ENCODE measurements at places on chromosomes 5 and 9.

- DNase-seq, result peak; percentile 26
Measured at GRCh38 chr5:142063878-142064331, 44.7 kb upstream of the NDFIP1 start.

GRCh38 chr5:59436364-59437148 lies 457.0 kb downstream of the PDE4D start:
- DNase-seq, result no peak

- peak; percentile 74 for DNase-seq
Measured at GRCh38 chr5:132019857-132020555, 8.5 kb upstream of the ACSL6 start.

GRCh38 chr5:126920291-126920690 lies 110.1 kb downstream of the MARCHF3 start:
- DNase-seq, result no peak

DNA sequence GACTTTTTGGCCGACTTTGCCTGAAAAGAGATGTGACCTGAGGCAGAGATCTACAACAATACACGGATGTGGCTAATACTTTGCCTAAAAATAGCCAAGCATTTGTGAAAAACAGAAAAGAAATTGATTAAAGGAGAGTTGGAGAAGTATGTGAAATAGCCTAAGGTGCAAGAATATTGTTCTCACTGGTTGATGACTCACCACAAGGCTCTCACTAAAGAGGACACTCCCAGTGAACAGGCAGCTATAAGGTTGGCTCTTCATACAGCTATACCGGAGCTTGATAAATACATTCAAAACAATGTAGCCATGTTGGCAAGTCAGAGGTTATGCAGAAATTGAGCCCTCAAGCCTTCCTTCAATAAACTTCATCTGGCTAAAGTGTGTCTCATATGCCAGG lies 317.2 kb upstream of the GRAMD2B start:
- no peak for DNase-seq

DNA sequence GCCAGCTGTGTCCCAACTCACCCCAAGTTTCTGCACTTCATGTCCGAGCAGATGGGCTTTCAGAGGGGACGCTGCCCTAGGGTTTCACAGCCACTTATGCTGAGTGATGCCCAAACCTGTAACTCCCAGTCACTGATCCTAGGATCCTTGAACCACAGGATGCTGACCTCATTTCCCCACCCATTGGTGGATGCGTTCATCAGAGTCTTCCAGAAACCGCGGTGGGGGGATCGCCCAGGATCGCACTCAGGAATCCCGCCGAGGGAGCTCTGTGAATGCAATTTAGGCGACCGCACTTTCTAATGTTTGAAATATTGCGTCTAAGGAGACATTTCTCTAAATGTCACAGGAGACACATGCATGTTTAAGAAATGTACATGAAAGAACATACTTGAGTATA lies 212.3 kb upstream of the IRX4 start:
- DNase-seq, result no peak

GRCh38 chr5:167785106-167785505 lies 506.3 kb upstream of the WWC1 start:
- no peak for DNase-seq

- DNase-seq, result no peak
Measured at GRCh38 chr9:26658476-26658875, 234.1 kb downstream of the CAAP1 start.

DNA sequence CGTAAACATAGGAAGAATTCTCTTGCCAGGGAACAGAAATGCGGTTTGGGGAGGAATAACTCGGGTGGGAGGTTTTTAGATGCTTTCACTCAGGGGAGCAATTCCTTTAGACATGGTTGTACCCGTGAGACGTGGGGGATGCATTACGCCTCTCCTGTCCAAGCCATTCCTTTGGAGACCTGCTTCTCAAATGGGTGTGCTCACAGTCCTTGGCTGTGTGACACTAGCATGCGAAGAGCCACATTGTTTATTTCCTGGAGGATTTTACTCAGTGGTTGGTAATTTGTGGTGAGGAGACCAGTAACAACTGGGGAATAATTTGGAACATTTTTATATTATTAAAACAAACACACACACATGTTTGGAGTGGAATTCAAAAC lies 18.5 kb downstream of the COL15A1 start:
- DNase-seq, result no peak

DNA sequence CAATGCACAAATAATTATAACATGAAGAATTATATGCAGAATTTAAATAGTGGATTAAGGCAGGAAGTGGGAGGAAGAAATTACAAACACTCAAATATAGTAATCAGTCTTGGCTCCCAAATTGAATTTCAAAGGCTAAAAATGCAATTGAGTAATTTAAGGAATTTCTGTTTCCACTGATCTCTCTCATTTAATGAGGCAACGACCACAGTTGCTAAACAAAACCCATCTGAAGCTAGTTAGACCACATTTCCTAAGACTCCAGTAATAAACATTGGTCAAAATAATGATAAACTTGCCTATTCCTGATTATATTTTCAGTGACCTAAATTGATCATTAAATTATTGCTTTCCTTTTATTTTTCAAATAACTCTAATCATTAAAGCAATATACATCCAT lies 174.3 kb upstream of the GRIN3A start:
- DNase-seq, result no peak

DNA sequence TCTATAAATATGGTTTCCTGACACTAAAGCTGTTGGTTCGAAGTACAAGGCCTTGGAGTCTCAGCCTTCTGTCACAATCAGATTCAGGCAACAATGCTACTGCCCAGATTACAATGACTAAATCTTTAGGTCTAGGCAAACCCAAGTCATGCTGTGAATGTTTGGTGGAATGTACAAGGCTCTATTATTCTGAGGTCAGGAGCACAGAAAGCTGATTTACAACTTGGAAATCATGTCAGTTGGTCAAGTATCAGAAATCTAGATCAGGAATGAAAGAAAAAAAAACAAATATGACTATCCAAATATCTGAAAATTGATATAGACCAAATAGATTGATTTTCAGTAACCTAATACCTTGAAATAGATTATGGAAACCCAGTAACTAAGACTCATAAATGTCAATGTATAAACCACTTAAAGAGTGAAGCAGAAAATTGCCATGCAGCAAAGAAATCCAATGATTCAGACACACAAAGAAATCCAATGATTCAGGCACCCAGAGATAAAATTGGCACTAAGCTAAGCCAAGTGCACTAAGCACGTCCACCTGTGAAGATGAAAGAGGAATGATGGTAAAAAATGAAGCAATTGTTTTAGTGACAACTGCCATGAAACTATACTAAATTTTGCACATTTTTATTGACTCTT lies 588.0 kb upstream of the TUSC1 start:
- no peak for DNase-seq

- DNase-seq, result no peak
Measured at GRCh38 chr5:6487081-6487480, 38.4 kb downstream of the UBE2QL1 start.

GRCh38 chr5:16921211-16921610 lies 14.9 kb downstream of the MYO10 start:
- no peak for DNase-seq

DNA sequence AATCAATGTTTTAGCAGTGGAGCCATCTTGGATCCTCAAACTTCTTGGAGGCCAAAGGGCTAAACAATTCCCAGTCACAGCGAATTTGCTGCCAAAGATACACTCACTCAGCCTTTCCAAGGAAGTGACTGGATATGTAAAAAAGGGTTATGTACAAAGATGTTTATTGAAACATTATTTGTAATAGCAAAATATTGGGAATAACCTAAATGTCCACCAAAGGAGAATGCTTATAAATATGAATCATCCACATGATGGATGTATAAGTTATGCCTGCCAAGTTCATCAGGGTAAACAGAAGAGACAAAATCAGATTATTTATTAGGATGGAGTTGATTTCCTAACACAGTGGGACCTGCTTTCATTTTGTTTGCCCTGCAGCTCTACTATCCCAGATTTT lies 145.2 kb upstream of the ABCA1 start:
- DNase-seq, result no peak

- no peak for DNase-seq
Measured at GRCh38 chr5:3825531-3826451, 230.2 kb downstream of the IRX1 start.

DNA sequence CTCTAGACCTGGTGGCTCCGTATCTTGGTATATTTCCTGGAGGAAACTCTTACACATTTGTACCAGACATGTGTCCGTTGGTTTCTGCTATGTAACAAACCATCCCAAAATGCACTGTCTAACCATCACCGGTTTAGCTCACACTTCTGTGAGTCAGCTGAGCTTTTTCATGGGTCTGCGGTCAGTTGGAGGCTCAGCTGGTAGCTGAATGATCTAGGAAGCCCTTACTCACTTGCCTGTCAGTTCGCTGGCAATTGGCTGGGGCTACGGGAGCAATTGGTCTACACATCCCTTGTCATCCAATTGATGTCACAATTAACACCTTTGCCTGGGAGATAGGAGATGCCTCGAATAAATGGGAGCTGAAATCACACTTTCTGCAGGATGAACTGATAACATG lies 11.6 kb upstream of the WHRN start:
- DNase-seq, result no peak

- DNase-seq, result no peak
Measured at GRCh38 chr5:3343211-3343610, 252.4 kb upstream of the IRX1 start.

- no peak for DNase-seq
Measured at GRCh38 chr5:155040984-155041653, 27.6 kb downstream of the KIF4B start.

- DNase-seq, result no peak
Measured at GRCh38 chr5:6517510-6517909, 68.9 kb downstream of the UBE2QL1 start.

DNA sequence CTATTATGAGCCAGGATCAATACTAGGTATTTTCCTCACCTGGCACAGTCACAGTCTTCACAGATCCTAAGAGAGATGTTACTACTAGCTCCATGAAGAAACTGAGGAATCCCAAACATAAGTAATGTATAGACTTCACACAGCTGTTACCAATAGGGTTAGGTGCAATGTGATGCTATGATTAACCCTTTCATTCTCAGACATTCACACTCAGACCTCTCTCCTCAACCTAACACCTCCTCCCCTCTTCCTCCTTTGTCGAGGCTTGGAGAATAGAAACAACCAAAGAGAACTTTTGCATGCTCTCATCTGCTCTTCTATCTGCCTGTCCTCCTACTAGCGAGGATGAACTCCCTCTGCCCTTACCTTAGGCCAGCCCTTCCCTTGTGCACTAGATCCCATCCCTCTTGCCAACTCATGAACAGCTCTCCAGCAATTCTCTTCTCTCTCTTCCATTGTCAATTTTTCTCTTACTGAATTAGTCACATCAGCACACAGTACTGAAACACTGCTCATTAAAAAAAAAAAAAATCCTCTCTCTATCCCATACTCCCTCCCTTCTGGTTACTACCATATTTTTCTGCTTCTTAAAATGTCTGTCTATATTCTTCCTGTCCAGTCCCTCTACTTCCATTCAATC lies 47.7 kb downstream of the MAPKAP1 start:
- no peak for DNase-seq

DNA sequence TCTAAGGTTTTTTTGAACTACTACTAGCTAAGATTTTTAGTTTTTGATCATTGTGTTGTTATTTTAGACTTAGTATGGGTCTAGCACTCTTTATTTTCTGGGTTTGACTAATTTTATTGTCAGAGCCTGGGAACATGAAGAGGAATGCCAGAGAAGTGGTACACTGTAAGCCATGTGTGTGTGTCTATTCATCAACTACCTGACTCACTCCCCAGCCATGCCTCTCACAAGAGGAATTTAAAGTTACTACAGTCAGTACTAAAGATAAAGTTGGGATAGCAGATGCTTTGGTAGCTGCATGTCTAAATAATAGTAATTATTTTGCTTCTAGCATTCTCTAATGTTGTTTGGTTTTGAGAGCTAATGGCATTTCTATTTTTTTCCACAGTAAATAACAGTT lies 264.8 kb downstream of the CSNK1G3 start:
- no peak for DNase-seq

GRCh38 chr9:88529496-88529895 lies 5.5 kb upstream of the NXNL2 start:
- no peak for DNase-seq

All from stimulated activated CD8-positive, alpha-beta memory T cell treated with anti-CD3 and anti-CD28 coated beads, Interleukin-15, amount 100 ng/mL, for 48 hours (primary cell).